ENCODE measurements at places on chromosomes 12 and 14. TPM values are rescaled to one million over a fixed set of nuclear protein-coding genes. Genes with fewer than 3 reads are reported as not detected.
A peak's percentile ranks its signal among the peaks of the same experiment; 100 is the strongest.

Gene GPRC5A
- 302 TPM for total RNA-seq

Gene NANOG
- total RNA-seq: not detected

DNA sequence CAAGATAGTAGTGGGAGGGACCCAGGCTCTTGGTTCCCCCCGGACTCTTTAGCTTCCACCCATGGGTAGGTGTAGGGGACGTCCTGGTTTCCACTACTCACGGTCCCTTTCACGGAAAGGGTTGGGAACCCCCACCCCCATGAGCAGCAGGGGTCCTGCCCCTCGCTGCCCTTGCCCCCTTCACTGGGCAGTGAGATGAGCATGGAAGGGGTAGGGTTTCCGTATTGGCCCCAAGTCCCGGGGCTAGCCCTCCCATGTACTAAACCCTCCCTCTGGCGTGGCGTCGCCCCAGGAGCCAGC is 12.7 kb downstream of the AGAP2 start:
- H3K4me3 ChIP-seq: peak overlapping the region; percentile 94
- no peaks in the 10 kb centered on the region for H3K4me1 ChIP-seq
- peak overlapping the region; percentile 96 for H3K27ac ChIP-seq

- peak; percentile 75 for DNase-seq
- peaks cover 34% of the 10 kb centered on the region for H3K4me1 ChIP-seq
- H3K4me3 ChIP-seq: peak overlapping the region; percentile 14
- H3K27me3 ChIP-seq: peaks cover 16% of the 10 kb centered on the region
Measured at GRCh38 chr12:123905319-123905925, 67.2 kb downstream of the CCDC92 start.

GRCh38 chr12:6695313-6696045 is 5.1 kb downstream of the PIANP start:
- DNase-seq: no peak
- peaks cover 42% of the 10 kb centered on the region for H3K4me1 ChIP-seq
- no peaks in the 10 kb centered on the region for H3K36me3 ChIP-seq
- H3K4me3 ChIP-seq: no peak overlapping the region
- H3K27me3 ChIP-seq: peaks cover 14% of the 10 kb centered on the region

DNA sequence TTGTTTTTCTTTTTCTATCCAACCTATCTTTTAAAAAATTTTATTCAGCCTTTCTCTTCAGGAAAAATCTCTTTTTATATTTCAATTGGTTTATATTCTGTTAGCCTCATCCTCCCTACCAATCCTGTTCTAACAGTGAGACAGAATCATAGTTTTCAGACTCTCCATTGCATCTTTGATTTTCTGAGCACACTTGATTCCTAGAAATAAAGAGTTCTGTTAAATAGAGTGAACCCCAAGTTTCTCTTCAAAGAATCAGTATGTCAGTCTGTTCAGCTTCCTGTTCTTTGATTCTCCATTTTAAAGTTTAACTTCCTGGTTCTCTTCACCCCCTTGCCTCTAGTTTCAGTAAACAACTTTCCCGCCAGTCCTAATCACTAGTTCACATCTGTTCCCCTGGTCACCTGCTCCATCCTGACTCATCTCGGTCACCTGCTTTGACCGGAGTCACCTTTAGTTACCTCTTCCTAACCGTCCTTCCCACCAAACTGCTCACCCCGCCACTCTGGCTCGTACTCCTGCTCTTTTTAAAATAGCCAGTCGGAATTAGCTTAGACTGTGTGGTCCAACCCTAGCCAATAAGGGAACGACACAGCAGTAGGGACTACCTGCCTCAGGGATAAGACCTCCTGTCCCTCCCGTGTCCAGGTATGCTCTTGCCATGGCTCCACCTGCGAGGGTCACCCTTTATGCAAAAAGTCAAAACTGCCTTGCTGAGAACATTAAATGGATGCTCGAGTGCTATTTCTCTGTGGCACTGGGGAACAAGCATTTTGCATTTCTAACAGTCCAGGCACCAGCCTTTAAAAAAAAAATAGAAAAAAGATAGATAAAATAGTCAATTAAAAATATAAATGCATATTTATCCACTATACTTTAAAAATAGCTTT is 48.4 kb downstream of the DDX51 start:
- H3K27me3 ChIP-seq: no peaks in the 10 kb centered on the region
- no peak overlapping the region for H3K27ac ChIP-seq
- DNase-seq: no peak

DNA sequence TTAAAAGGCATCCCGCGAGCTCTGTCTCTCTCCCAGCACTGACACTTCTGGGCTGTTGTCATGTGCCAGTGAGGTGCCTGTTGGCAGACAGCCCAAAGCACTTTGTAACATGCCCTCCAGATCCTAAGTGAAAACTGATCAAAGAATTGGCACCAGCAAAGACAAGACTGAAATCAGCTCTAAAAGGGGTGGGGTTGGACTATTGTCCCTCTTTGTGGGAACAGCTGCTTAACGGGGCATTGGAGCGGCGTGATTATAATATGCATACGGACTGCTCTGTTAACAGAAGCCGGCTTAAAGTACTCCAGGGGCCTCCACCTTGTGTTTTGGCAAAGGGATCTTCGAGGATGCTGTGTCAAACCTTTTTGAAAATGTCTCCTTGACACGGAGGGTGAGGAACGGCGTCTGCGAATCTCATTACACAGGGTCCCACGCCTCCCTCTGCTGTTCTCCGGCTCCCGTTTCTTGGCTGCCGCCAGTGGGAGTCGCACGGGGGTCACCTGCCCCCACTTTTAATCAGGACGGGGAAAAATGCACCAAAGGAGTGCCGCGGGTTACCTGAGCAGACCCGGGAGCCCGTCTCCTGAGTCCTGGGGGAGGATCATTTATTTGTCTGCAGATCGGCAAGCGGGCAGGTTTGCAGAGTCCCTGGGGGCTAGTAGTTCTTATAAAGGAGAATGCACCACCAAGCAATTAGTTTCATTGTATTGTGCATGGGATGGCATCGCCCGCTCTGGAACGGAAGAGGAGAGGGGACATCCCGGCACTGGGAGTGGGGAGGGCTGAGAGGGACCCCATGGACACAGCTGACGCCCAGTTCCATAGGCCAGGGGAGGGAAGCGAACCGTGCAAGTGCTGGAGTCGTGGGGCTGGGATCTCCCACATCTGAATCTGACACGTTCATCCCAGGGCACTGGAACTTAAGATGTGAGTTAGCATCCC is 44.3 kb downstream of the SPRING1 start:
- no peak overlapping the region for H3K27ac ChIP-seq
- peaks cover 33% of the 10 kb centered on the region for H3K27me3 ChIP-seq
- no peak for DNase-seq
- H3K4me1 ChIP-seq: peaks cover 13% of the 10 kb centered on the region
- H3K4me3 ChIP-seq: peak overlapping the region; percentile 68
- H3K36me3 ChIP-seq: no peaks in the 10 kb centered on the region

DNA sequence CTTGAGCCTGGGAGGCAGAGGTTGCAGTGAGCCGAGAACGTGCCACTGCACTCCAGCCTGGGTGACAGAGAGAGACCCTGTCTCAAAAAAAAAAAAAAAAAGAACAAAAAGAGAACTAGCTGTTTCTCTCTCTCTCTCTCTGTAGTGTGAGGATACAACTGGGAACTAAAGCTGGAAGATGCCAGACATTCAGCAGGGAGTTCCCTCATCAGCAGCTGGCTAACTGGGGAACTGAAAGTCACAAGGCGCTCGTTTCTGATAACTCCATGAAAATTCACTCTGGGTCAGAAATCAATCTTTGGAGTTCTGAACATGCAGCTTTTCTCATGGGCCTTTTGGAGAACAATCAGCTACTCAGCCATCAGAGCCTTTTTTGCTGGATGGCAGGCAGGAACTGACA is 43.5 kb upstream of the MAP1LC3B2 start:
- H3K4me1 ChIP-seq: peaks cover 6% of the 10 kb centered on the region
- no peak overlapping the region for H3K27ac ChIP-seq
- H3K36me3 ChIP-seq: peaks cover 5% of the 10 kb centered on the region
